EH (cell line): ENCODE measurements at places on chromosomes 4 and X.

- peak; percentile 68 for DNase-seq
Observed at GRCh38 chrX:48703642-48704481, 7.3 kb downstream of the SUV39H1 start.

DNA sequence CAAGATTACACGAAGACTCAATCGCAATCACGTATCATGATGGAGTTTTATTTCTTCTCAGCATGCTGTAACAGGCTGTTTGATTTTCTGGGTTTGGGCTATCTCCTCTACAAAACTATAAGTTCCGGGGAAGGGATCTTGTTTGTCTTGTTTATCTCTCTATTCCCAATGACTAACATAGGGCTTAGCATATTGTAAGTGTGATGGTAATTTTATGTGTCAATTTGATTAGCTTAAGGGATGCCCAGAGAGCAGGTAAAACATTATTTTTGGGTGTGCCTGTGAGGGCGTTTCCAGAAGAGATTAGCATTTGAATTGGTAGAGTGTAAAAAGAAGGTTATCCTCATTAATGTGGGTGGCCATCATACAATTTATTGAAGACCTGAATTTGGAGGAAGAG is 32.8 kb upstream of the C1GALT1C1 start:
- DNase-seq: no peak

DNA sequence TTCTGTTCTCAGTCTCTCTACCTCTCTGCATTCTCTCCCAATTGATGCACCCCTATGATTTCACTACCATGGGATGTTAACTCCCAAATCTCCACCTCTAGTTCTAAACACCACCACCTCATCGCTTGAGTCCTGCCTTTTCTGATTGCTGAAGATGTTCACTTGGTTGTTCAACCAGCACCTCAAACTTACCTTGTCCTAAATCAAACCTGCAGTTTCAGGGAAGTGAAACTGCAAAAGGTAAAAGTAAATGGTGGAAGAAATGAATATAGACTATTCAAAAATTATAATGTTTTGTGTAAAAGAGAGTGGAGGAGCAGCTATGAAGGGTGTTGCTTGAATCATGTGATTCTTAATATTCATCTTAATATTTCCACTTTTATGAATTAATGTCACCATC is 91.0 kb downstream of the PDE5A start:
- DNase-seq: no peak

GRCh38 chr4:123950530-123950929 is 553.9 kb downstream of the SPRY1 start:
- DNase-seq: no peak

- no peak for DNase-seq
Observed at GRCh38 chrX:42085836-42086235, 162.5 kb upstream of the CASK start.

DNA sequence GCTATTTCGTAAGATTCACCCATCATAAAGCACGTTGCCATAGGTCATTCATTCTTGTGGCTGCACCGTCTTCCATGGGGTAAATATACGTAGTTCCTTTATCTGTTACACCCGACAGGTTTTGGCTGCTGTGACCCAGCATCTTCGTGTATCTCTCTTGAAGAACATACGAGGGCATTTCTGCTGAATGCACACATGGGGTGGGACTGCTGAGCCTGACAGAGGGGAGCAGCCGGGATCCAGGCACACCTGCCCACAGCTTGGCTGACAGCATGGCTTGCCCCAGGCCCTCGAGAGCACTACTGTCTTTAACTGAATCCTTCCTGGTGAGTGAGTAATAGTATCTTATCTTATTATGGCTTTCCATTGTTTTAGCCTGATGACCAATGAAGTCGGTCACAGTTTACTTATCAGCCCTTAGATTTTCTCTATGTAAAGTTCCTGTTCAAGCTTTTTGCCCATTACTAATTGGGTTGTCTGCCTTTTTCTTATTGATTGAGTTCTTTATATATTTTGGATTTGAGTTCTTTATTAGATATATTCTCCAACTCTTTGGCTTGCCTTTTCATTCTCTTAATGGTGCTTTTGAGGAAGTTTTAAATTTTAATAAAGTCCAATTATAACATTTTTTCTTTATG is 45.0 kb upstream of the MXD4 start:
- DNase-seq: no peak

DNA sequence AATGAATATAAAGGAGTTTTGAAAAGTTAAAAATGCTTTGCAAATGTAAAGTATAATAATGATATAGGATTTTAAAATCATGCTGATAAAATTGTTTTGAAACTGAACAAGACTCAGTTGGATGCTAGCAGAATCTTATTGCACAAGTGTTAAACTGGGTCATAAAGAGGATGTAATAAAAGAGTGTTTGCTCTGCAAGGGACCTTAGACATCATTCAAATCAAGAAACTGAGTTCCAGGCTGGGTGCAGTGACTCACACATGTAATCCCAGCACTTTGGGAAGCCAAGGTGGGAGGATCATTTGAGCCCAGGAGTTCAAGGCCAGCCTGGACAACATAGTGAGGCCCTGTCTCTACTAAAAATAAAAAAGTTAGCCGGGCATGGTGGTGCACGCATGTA is 27.5 kb upstream of the DUSP21 start:
- no peak for DNase-seq

DNA sequence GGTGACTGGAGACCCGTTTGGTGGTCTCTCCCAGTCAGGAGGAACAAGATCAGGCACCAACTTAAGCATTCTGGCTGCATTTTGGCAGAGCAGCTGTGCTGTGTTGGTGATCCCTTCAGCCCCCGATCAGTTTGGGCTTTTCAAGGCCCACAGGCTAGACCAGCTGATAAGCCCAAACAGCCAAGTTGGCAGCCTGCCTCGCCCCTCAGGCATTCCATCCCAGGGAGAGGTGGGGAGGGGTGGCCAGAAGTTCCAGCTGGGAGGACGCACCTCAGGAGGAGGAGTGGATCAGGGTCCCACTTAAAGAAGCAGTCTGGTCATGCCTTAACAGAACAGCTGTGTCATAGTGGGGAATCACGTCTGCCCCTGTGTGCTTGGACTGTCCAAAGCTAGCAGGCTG is 105.8 kb downstream of the CHIC1 start:
- no peak for DNase-seq

- no peak for DNase-seq
Observed at GRCh38 chr4:12584116-12584875, 899.8 kb downstream of the RAB28 start.

- no peak for DNase-seq
Observed at GRCh38 chr4:126715681-126716080, 917.1 kb upstream of the INTU start.

GRCh38 chr4:186851291-186852072 is 127.8 kb upstream of the FAT1 start:
- no peak for DNase-seq

DNA sequence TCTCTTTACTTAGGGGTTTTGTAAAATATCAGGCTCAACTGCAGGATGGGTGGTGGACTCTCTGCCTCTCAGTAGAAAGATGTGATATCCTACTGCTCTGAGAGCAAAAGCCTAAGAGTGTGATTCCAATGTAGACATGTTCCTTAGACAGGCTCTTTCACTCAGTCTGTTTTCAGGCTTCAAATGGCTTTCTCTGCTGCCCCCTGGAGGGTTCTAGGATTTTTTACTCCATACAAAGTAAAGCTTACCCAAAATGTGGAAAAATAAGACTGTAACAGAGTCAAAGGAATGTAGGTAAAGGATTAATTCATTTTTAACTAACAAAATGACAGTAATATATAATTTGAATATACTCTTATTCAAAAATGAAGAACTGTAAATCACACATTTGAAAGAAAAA is 32.1 kb downstream of the ZGRF1 start:
- DNase-seq: peak; percentile 67

DNA sequence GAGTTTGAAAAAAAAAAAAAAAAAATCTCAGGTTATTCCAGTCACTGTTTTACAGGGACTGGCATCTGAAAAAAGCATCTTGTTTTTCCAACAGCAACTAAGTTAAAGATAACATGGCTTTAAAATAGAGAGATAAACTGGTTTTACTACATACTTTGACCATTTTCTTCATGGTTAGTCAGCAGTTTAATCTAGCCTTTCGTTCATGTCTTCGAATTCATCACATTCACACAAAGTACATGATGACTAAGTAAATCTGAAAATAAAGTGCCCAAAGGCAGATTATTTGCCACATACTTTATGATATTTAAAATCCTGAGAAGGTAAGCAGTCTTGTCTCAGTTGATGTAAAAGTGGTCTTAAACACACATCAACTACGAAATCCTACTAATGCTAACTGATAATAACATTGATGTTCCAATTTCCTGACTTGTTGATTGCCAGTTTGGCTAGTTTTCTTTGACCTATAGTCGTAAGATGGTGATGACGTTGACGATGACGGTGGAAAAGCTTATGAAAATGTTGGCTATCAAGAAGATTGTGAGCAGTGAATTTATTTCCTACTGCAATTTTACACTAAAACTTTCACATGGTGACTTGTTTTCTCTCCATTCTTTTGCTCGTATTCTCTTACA is 540.5 kb upstream of the BOD1L1 start:
- peak; percentile 45 for DNase-seq

GRCh38 chrX:12865359-12865758 is 1.5 kb upstream of the TLR7 start:
- no peak for DNase-seq

DNA sequence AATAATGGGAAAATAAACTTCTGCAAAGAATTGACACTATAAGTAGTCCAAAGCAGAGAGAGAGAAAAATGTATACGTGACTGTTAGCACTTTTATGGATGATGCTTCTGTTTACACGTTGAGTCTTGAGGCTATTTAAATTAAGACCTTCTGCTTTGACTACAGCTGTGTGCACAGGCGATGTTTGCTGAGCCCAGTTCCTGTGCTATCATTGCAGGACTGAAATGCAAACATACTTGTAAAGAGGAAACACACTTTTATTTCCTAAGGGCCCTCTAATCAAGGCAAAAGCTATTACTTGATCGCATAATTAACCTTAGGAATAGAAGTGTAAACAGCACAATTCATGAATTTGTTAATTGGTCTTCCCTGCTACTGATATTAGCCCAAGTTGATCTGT is 226.9 kb downstream of the FBXW7 start:
- no peak for DNase-seq

DNA sequence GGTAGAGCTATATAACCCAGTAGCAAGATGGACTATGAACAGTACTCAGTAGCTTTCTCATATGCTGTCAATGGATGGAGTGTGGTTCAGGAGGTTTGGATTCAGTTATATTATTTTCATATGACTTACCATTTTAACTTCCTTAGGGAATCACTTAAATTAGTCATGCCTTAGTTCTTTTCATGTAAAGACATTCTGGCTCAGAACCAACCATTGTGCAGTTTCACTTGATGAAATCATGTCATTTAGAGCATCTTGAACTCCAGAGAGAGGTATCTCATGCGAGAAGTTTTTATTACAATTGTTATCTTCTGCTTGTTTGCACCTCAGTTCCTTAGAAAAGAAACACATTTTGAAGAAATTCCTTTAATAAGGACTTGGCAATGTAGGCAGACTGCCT is 55.8 kb downstream of the IL1RAPL2 start:
- no peak for DNase-seq

DNA sequence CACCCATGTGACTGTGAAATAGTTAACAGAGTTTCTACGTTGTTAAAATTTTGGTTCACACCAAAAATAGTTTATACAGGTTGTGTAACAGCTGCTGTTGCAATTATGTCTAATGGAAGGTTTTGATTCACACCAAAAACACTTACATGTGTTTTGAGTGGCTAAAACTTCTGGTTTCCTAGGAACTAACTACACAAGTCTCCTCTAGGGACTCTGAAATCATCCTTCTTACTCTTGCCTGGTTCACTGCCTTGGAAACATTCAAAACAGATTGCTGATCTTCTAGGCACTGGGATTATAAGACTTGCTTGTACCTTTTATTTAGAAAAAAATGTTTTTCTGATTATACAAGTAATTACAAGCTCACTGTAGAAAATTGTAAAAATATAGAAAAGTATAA is 14.9 kb upstream of the MORC4 start:
- no peak for DNase-seq

DNA sequence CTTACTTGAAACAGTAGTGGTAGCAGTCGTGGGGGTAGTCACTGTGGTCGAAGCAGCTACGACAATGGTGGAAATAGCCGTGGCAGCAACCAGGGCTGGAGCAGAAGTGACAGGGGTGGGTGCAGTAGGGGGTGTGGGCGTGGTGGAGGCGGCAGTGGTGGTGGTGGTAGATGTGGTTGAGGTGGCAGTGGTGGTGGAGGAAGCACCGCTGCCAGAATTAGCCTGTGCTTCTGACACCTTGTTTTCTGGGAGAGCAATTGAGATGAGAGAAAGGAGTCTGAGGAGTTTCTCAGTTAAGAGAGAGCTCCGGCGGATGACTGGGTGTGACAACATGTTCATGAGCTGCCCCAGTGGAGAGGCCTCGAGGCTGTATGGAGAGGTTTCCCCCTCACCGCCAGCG is 113.5 kb upstream of the HSD17B10 start:
- DNase-seq: no peak

GRCh38 chrX:66876776-66877175 is 237.9 kb upstream of the EDA2R start:
- DNase-seq: no peak

DNA sequence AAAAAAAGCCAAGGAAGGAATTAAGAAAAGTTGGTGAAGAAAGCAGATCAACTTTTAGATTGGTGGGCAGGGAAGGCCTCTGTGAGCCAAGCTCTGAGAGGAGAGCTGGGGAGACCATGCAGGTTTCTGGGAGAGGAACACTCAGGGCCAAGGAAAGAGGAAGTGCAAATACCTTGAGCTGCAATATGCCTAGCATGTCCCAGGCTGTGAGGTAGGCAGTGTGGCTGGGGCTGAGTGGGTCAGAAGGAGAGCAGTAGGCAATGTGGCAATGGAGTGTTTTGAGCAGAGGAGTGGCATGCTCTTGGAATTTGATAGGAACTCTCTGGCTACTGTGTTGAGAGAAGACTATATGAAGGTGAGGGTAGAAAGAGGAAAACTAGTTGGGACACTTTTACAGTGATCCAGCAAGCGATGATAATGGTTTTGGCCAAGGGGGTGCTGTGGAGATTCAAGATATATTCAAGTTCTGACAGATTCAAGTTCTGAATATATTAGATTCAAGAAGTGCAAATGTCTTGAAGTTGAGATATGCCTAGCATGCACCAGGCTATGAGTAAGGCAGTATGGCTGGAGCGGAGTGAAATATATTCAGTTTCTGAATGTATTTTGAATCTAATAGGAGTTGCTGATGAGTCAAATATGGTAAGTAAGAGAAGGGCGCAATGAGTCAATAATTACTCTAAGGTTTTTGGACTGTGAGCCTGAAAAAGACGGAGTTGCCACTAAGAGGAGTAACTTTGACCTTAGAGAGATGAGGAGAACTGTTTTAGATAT is 172.5 kb downstream of the CAMK2D start:
- no peak for DNase-seq

DNA sequence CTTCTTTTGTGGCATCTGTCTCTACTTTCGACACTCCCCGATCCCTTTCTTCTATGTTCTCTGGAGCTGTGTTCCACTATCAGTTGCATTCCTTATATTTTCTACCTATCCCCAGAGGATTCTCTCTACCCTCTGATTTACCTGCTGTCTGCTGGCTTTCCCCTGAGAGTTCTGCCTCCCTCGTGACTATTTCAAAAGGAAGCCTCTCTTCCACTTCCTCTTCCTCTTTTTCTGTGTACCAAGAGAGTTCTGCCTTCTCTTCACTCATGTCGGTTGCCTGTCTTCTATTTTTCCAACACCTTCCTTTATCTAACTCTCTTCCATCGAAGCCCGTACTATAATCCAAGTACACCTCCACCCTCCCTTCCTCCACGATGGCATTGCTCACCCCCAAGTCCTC is 631.7 kb downstream of the SMARCA1 start:
- no peak for DNase-seq

GRCh38 chrX:74505437-74505836 is 84.1 kb downstream of the SLC16A2 start:
- DNase-seq: no peak
